H1 (cell line): ENCODE measurements at places on chromosomes 13 and 19. TPM values are rescaled to one million over a fixed set of nuclear protein-coding genes. Genes with fewer than 3 reads are reported as not detected.

CLEC17A gene
- not detected in 2 replicates for total RNA-seq

CKM gene
- total RNA-seq = not detected in 2 replicates

ZNF135 gene
- total RNA-seq = 5.2 and 5.3 TPM in 2 replicates

RFXAP gene
- total RNA-seq = 11.5 and 13.5 TPM in 2 replicates

SIGLEC11 gene
- not detected in 2 replicates for total RNA-seq

PEG3 gene
- not detected in 2 replicates for total RNA-seq

ZNF17 gene
- 7.9 and 10.2 TPM in 2 replicates for total RNA-seq

FNDC3A gene
- 25.2 and 26.0 TPM in 2 replicates for total RNA-seq

OBI1 gene
- total RNA-seq = 13.5 and 14.3 TPM in 2 replicates

ADPRHL1 gene
- total RNA-seq = 1.7 and 2.0 TPM in 2 replicates

VSTM2B gene
- 1.2 and 1.5 TPM in 2 replicates for total RNA-seq

IQCN gene
- 0.31 and 1.0 TPM in 2 replicates for total RNA-seq

TDRD12 gene
- 0.73 and 0.88 TPM in 2 replicates for total RNA-seq

SIGLEC12 gene
- total RNA-seq = not detected in 2 replicates

MADCAM1 gene
- 3.0 and 3.1 TPM in 2 replicates for total RNA-seq

ZNF223 gene
- 3.9 and 4.3 TPM in 2 replicates for total RNA-seq

COL4A2 gene
- total RNA-seq = 77.0 and 80.4 TPM in 2 replicates

SLC25A30 gene
- total RNA-seq = 7.4 and 8.7 TPM in 2 replicates

NXNL1 gene
- not detected in 2 replicates for total RNA-seq

SPTBN4 gene
- total RNA-seq = 1.9 and 3.4 TPM in 2 replicates

KCNC3 gene
- total RNA-seq = 7.2 and 8.5 TPM in 2 replicates

NLRP9 gene
- not detected in 2 replicates for total RNA-seq

FCAR gene
- not detected in 2 replicates for total RNA-seq

SCGB2B2 gene
- not detected in 2 replicates for total RNA-seq

PDE4C gene
- 2.3 and 2.7 TPM in 2 replicates for total RNA-seq

RAB4B gene
- total RNA-seq = 15.8 and 15.9 TPM in 2 replicates

CEACAM7 gene
- not detected in 2 replicates for total RNA-seq

ACP5 gene
- total RNA-seq = 8.3 and 9.0 TPM in 2 replicates

BRME1 gene
- 4.6 and 4.7 TPM in 2 replicates for total RNA-seq

SHC2 gene
- 3.5 and 4.4 TPM in 2 replicates for total RNA-seq

VAV1 gene
- 0.21 and 0.22 TPM in 2 replicates for total RNA-seq

SMIM24 gene
- total RNA-seq = 3.3 and 3.8 TPM in 2 replicates

CPAMD8 gene
- 9.2 and 11.1 TPM in 2 replicates for total RNA-seq

CLEC11A gene
- 4.3 and 5.2 TPM in 2 replicates for total RNA-seq

GMIP gene
- total RNA-seq = 18.1 and 20.2 TPM in 2 replicates

FPR1 gene
- total RNA-seq = not detected in 2 replicates

SOHLH2 gene
- total RNA-seq = 9.7 and 10.3 TPM in 2 replicates

IFNL1 gene
- not detected in 2 replicates for total RNA-seq

FUT6 gene
- not detected in 2 replicates for total RNA-seq

IGFL3 gene
- total RNA-seq = not detected in 2 replicates

CEBPA gene
- total RNA-seq = 2.7 and 3.0 TPM in 2 replicates

LRP3 gene
- total RNA-seq = 33.7 and 33.9 TPM in 2 replicates

OVOL3 gene
- not detected in 2 replicates for total RNA-seq

ZNF536 gene
- 0.09 and 0.33 TPM in 2 replicates for total RNA-seq

ZNF784 gene
- total RNA-seq = 8.0 and 8.6 TPM in 2 replicates

LIM2 gene
- total RNA-seq = not detected in 2 replicates

GJB6 gene
- total RNA-seq = not detected in 2 replicates

SGCG gene
- not detected in 2 replicates for total RNA-seq

ZNF99 gene
- not detected in 2 replicates for total RNA-seq

GPR18 gene
- not detected in 2 replicates for total RNA-seq
